ENCODE measurements at places on chromosomes 13 and 19. TPM values are rescaled to one million over a fixed set of nuclear protein-coding genes. Genes with fewer than 3 reads are reported as not detected.

LATS2 gene
- 47.6 TPM for total RNA-seq

PSG7 gene
- total RNA-seq: 0.26 TPM

CEBPA gene
- total RNA-seq: 0.23 TPM

TINCR gene
- 0.11 TPM for total RNA-seq

MICOS13 gene
- 91.2 TPM for total RNA-seq

FPR1 gene
- total RNA-seq: not detected

SELENOV gene
- not detected for total RNA-seq

- H3K27me3 ChIP-seq: peaks cover 20% of the 10 kb centered on the region
- peak overlapping the region; percentile 85 for H3K4me3 ChIP-seq
- peak overlapping the region; percentile 94 for H3K27ac ChIP-seq
Measured at GRCh38 chr13:114067886-114068651, 64.4 kb downstream of the RASA3 start.

GRCh38 chr13:114222461-114222968 is 12.2 kb upstream of the CDC16 start:
- no peak overlapping the region for H3K4me3 ChIP-seq
- H3K4me1 ChIP-seq: peaks cover 26% of the 10 kb centered on the region
- no peak overlapping the region for H3K27ac ChIP-seq
- no peak for DNase-seq
- H3K27me3 ChIP-seq: peaks cover 4% of the 10 kb centered on the region

GRCh38 chr13:80584785-80585184 is 243.9 kb upstream of the SPRY2 start:
- H3K4me1 ChIP-seq: no peaks in the 10 kb centered on the region
- no peak overlapping the region for H3K4me3 ChIP-seq
- DNase-seq: no peak
- H3K27me3 ChIP-seq: no peaks in the 10 kb centered on the region
- H3K27ac ChIP-seq: no peak overlapping the region

DNA sequence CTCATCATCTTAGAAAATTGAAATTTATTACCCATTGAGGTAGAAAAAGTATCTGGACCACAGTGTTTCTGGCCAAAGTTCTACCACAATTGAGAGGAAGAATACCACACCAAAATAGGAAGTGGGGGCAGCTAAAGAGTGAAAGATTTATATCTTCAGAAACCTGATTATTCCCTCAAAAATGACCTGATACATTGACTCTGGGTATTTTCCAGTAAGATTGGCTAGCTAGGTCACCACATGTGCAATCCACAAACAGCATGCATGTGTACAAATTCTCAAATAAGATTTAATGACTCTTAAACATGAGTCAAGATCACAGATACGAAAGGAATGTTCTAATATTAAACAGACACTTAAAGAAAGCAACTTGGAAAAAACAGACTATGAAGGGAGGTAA is 1516.2 kb upstream of the PCDH20 start:
- no peak for DNase-seq
- H3K4me3 ChIP-seq: no peak overlapping the region
- H3K36me3 ChIP-seq: no peaks in the 10 kb centered on the region
- no peaks in the 10 kb centered on the region for H3K4me1 ChIP-seq
- H3K27me3 ChIP-seq: no peaks in the 10 kb centered on the region

GRCh38 chr19:2381148-2381820 is 21.2 kb downstream of the TMPRSS9 start:
- peaks cover 14% of the 10 kb centered on the region for H3K4me1 ChIP-seq
- no peak for DNase-seq
- H3K36me3 ChIP-seq: peaks cover 11% of the 10 kb centered on the region
- no peak overlapping the region for H3K27ac ChIP-seq
- no peak overlapping the region for H3K4me3 ChIP-seq

GRCh38 chr13:68810660-68811059 is 1297.0 kb upstream of the ATXN8OS start:
- H3K27me3 ChIP-seq: no peaks in the 10 kb centered on the region
- no peak for DNase-seq
- no peaks in the 10 kb centered on the region for H3K36me3 ChIP-seq
- H3K4me1 ChIP-seq: no peaks in the 10 kb centered on the region
- H3K27ac ChIP-seq: no peak overlapping the region

- DNase-seq: no peak
- H3K27me3 ChIP-seq: no peaks in the 10 kb centered on the region
- H3K4me1 ChIP-seq: peaks cover 34% of the 10 kb centered on the region
- H3K27ac ChIP-seq: no peak overlapping the region
Measured at GRCh38 chr13:41596190-41596589, 138.8 kb downstream of the RGCC start.

GRCh38 chr13:21657538-21657937 is 13.3 kb upstream of the FGF9 start:
- no peak overlapping the region for H3K27ac ChIP-seq
- DNase-seq: peak; percentile 66
- no peak overlapping the region for H3K4me3 ChIP-seq
- H3K27me3 ChIP-seq: peaks cover 2% of the 10 kb centered on the region

DNA sequence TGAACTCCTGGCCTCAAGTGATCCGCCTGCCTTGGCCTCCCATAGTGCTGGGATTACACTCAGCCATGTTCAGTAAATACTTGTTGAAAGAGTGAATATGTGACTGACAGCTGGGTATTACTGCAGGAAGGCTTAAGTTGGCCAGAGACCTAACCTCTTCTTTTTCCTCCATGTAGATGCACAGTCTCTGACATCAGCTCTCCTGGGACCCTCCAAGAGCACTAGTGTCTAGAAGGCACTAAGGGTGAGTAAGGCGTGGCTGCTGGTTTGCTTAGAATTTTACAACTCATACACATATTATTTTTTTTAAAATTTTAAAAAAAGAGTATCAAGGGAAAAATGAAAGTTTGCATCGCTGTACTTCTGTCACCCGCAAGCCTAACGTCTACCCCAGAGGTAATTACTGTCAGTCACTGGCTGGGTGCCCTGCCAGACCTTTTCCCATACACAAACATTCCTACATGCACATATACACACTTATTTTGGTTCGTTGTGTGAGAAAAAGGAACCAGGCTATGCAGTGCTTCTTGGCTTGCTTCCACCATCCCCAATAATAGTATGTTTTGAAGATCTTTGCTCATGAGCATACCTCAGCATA is 122.0 kb downstream of the SIPA1L3 start:
- peaks cover 17% of the 10 kb centered on the region for H3K36me3 ChIP-seq
- H3K4me1 ChIP-seq: peaks cover 45% of the 10 kb centered on the region
- H3K27ac ChIP-seq: no peak overlapping the region
- no peak overlapping the region for H3K4me3 ChIP-seq
- H3K27me3 ChIP-seq: no peaks in the 10 kb centered on the region

DNA sequence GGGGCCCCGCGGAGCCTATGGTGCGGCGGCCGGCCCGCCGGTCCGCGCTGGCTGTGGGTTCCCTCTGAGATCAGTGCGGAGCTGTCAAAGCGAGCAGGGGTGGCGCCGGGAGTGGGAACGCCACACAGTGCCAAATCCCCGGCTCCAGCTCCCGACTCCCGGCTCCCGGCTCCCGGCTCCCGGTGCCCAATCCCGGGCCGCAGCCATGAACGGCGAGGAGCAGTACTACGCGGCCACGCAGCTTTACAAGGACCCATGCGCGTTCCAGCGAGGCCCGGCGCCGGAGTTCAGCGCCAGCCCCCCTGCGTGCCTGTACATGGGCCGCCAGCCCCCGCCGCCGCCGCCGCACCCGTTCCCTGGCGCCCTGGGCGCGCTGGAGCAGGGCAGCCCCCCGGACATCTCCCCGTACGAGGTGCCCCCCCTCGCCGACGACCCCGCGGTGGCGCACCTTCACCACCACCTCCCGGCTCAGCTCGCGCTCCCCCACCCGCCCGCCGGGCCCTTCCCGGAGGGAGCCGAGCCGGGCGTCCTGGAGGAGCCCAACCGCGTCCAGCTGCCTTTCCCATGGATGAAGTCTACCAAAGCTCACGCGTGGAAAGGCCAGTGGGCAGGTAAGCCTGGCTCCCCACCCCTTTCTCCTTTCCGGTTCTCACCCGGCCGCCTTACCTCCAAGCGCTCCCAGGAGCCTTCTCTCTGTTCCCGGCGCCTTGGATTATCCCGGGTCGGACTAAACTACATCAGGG is at the start of gene PDX1:
TSS of gene PDX1 (plus strand) at position 67 of the 743 bp plus-strand sequence. CDS start at position 206, 139 bp downstream.
- no peak for DNase-seq
- peak within 1 kb of the TSS; percentile 73 for H3K4me3 ChIP-seq
- peaks cover 76% of the 10 kb centered on the region for H3K27me3 ChIP-seq
- no peaks in the 10 kb centered on the region for H3K36me3 ChIP-seq
- peaks cover 6% of the 10 kb centered on the region for H3K4me1 ChIP-seq
- H3K27ac ChIP-seq: no peak within 1 kb of the TSS

GRCh38 chr13:51999921-52000320 is 11.3 kb downstream of the ATP7B start:
- no peak overlapping the region for H3K4me3 ChIP-seq
- H3K27ac ChIP-seq: no peak overlapping the region
- no peak for DNase-seq

DNA sequence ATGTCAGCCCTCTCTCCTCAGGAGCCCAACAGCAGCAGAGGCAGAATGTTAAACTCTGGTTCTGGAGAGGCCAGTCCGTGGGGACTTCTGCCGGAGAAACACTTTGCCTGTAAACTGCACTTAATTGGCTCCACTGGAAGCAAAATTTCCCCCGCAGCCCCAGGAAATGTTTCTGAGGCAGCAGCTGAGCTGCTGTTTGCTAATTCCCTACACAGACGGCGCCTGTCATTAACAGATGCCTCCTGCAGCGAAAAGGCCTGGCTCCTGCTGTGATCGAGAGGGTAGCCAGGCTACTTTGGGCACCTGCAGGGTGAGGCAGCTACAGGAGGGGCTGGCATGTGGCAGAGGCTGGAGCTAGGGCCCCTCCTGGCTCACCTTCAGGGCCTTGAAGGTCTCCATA is 5.2 kb upstream of the TM6SF2 start:
- H3K4me3 ChIP-seq: no peak overlapping the region
- no peak overlapping the region for H3K27ac ChIP-seq
- peaks cover 5% of the 10 kb centered on the region for H3K36me3 ChIP-seq
- no peaks in the 10 kb centered on the region for H3K27me3 ChIP-seq

DNA sequence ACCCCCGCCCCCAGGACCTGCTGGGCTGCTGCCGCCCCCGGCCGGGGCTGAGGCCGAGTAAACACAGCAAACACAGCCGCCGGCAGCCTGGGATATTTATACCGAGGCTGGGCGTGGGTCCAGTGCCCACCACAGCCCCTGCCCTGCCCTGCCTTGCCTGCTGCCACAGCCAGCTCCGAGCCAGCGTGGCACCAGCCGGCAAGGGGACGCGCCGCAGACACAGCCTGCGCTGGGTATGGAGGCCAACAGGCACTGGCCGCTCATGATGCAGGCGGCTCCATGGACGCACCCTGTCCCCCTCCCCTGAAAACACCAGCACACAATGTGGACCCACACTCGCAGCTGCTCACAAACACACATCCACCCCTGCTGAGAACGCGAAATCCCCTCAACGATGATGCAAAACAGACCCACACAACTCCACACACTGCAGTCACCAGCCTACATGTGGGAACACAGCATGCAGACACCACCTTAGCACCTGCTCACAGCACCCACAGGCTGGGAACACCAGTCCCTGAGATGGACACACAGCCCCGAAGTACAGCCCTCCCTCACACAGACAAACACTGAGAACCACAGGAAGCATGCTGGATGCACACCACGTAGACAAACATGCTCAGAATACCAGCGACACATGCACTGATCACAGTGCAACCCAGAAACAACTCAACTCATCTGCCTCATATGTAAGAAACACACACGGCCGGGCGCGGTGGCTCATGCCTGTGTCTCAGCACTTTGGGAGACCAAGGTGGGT is 16.2 kb downstream of the CCDC97 start:
- H3K4me1 ChIP-seq: peaks cover 75% of the 10 kb centered on the region
- H3K27ac ChIP-seq: peak overlapping the region; percentile 95
- H3K27me3 ChIP-seq: peaks cover 6% of the 10 kb centered on the region
- DNase-seq: peak; percentile 57

DNA sequence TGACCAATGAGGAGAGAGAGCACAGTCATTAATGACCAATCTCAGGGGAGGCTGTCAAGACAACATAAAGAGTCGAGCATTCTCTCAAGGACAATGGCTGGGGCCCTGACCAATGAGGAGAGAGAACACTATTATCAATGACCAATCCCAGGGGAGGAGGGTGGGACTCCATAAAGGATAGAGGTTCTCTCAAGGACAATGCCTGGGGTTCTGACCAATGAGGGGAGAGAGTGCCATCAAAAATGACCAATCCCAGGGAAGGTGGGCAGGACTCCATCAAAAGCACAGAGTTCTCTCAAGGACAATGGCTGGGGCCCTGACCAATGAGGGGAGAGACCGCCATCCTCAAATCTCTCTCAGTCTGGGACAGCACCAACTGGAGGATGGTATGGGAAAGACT is 3.3 kb upstream of the KLK11 start:
- H3K36me3 ChIP-seq: peaks cover 18% of the 10 kb centered on the region
- H3K27ac ChIP-seq: no peak overlapping the region
- H3K27me3 ChIP-seq: peaks cover 15% of the 10 kb centered on the region
- no peak for DNase-seq

DNA sequence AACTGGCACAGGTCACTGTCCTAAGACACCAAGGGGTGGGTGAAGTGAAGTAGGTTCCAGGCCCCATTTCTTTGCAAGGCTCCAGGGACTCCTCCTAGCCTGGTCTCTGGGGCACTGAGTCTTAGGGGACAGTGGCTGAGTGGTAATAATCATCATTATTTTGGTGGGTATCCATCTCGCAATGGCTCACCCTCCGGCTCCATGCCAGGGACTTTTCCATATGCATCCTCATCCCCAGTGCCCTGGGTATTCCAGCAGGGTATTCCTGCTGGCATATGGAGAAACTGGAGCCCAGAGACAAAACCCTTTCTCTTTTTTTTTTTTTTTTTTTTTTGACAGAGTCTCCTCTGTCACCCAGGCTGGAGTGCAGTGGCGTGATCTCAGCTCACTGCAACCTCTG is 2.5 kb downstream of the PDE4A start:
- H3K27ac ChIP-seq: no peak overlapping the region
- peaks cover 46% of the 10 kb centered on the region for H3K4me1 ChIP-seq
- no peak for DNase-seq
- peaks cover 9% of the 10 kb centered on the region for H3K27me3 ChIP-seq

DNA sequence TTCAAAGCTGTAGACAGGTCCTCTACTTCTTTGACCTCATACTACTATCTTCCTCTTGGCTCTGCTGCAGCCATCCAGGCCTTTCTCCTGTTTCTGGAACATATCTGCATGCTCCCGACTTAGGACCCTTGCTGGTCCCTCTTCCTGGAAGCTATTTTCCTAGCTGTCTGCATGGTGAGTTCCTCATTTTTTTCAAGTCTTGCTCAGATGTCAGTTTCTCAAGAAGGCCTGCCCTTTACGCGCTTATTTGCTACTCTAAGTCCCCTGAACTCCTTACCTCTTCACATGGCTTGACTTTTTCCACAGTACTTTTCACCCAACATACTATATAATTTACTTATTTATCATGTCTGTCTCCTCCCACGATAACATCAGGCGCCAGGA is 31.4 kb downstream of the DNAJC3 start:
- H3K4me1 ChIP-seq: peaks cover 34% of the 10 kb centered on the region
- no peak for DNase-seq
- H3K36me3 ChIP-seq: peaks cover 31% of the 10 kb centered on the region
- no peak overlapping the region for H3K27ac ChIP-seq
